ENCODE measurements at places on chromosomes 6 and 20. TPM values are rescaled to one million over a fixed set of nuclear protein-coding genes. Genes with fewer than 3 reads are reported as not detected.
A peak's percentile ranks its signal among the peaks of the same experiment; 100 is the strongest.

DNA sequence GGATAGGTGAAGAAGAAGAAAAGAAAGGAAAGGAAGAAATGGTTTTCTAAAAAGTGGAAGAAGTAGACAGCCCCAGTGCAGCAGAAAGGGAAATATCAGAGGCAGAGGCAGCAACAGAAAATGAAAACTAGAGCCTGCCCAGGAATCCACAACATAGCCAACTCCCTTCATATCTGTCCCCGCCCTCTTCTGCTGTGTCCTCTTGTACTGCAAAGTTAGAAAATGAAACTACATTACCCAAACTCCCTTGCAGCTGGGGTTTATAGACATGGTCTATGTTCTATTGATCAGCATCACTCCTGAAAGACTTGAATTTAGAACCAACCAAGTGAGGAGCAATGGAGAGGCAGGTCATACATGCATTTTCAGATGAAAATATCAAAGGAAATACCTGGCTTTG is 200.5 kb upstream of the PHACTR1 start:
- no peaks in the 10 kb centered on the region for H3K36me3 ChIP-seq
- no peaks in the 10 kb centered on the region for H3K27me3 ChIP-seq
- no peak overlapping the region for H3K4me3 ChIP-seq
- DNase-seq = peak; percentile 78

- no peak overlapping the region for H3K4me3 ChIP-seq
- no peaks in the 10 kb centered on the region for H3K27me3 ChIP-seq
- DNase-seq = no peak
- H3K4me1 ChIP-seq = no peaks in the 10 kb centered on the region
- H3K36me3 ChIP-seq = no peaks in the 10 kb centered on the region
- no peak overlapping the region for H3K27ac ChIP-seq
These were observed 307.4 kb downstream of the TRDN start for GRCh38 chr6:123329337-123329736.

ZGPAT gene
- polyA plus RNA-seq = 26.4 TPM

DNA sequence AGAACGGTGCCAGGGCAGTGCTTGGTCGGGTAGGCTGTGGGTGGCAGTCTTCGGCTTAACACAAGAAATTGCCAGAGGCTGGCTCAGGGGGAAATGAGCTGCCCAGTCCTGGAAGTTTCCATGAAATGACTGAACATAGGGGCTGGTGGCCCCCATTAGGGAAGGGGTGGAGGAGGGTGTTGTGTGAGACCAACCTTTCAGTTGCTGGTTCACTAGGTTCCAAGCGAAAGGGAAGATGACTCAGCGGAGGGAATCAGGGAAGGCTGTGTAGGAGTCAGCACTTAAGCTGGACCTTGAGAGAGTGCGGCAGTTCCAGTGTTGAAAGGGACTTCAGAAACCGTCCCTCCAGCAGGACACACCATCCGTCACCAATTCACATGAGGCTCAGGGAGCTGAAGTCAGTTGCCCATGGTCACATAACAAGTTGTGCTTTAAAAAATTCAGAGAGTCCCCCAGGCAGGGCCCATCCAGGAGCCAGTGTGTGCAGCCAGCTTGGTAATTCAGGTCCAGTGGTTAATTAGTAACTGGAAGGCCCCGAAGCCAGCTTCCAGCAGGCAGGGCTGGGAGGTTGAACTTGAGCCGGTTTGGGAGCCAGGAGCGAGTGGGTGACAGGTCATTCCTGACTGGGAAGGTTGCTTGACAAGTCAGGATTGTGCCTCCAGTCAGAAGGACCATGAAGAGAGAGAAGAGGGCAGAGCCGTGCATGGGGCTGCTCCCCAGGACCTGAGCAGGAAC is at the start of gene SGK2:
TSS of gene SGK2 (plus strand) at position 616 of the 735 bp plus-strand sequence. CDS start 7,469 bp downstream, outside the sequence.
- H3K4me1 ChIP-seq = no peaks in the 10 kb centered on the region
- peak within 1 kb of the TSS; percentile 59 for H3K4me3 ChIP-seq
- H3K27ac ChIP-seq = peak within 1 kb of the TSS; percentile 91
- peaks cover 2% of the 10 kb centered on the region for H3K36me3 ChIP-seq
- peak; percentile 93 for DNase-seq

- H3K27me3 ChIP-seq = peaks cover 11% of the 10 kb centered on the region
- peak overlapping the region; percentile 24 for H3K4me3 ChIP-seq
- H3K36me3 ChIP-seq = no peaks in the 10 kb centered on the region
- H3K27ac ChIP-seq = no peak overlapping the region
- no peak for DNase-seq
- no peaks in the 10 kb centered on the region for H3K4me1 ChIP-seq
These were observed 395.1 kb downstream of the TFAP2B start for GRCh38 chr6:51213811-51214210.

DNA sequence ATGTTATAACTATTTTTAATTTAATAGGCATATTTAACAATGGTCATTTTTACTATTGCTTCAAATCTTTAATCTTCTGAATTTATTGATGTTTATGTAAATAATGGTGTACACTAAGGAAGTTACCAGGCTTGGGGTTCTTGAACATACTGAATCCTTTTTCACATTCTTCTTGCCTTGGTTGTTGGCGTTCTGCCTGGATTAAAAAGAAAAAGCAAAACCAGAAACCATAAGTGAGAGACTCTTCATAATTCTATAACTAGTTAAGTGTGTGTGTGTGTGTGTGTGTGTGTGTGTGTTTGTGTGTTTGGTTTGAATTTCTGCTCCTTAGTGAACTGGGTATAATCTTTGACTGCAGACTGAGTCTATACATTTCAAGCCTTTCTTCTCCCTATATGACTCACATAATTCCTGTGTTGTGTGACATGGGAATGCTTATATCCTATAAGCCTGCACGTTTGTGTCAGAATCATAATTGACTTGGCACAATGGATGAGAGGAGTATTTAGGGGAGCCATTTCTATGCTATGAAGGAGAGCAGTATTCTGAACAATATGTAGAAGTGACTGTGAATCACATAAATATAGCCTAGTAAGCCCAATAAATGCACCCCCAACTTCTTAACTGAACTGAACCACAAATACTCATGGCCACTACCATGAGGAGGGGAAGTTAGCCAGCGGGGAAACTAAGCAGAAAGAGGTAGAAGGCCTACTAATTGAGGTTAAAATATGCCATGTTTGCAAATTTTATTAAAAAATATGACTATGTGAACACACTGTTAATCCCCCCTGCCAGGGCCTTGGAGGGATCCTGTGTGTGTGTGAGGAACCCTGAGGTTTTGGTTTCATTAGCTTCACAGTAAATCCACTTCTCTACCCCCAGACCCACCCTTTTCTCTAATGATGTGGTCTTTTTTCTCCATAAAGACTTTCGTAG is 425.5 kb downstream of the BCKDHB start:
- DNase-seq = no peak
- H3K27ac ChIP-seq = no peak overlapping the region
- H3K36me3 ChIP-seq = no peaks in the 10 kb centered on the region
- peaks cover 7% of the 10 kb centered on the region for H3K4me1 ChIP-seq

DNA sequence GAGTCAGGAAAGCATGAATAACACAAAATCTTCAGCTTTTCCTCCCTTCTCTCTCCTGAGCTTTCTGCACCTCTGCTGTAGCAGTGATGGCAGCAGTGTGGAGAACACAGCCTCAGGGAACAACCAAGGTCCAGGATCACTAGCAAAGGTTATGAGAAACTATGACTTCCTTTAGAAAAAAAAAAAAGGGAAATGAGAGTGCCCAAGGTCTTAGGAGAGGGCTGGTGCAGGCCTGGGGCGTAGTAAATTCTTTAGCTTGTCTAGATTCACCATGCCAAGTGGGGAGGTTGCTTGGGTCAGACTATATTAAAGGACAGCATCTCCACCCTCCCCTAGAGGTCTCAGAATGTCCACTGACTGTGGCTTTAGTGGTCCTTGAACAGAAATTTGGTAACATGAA is 40.4 kb upstream of the POLR1H start:
- no peak overlapping the region for H3K27ac ChIP-seq
- no peak overlapping the region for H3K4me3 ChIP-seq
- H3K27me3 ChIP-seq = no peaks in the 10 kb centered on the region
- no peaks in the 10 kb centered on the region for H3K4me1 ChIP-seq
- H3K36me3 ChIP-seq = no peaks in the 10 kb centered on the region

DNA sequence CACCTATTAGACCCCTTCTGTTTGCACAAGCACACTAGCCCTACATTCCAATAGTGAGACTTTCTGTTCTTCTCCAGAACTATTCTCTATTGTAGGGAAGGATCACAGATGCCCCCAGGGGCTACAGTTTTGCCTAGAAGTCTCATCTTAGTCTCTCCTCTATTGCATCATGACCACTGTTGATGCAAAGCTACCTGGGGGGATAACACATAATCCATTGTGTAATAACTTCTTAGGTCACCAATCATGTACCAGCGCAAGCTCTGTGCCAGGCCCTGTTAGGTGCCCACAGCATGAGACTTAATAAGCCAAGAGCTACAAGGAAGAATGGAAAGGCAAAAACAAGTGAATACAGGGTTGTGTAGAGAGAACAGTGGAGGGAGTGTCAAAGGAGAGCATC is 98.1 kb upstream of the TNFAIP3 start:
- H3K27ac ChIP-seq = no peak overlapping the region
- H3K4me1 ChIP-seq = no peaks in the 10 kb centered on the region
- no peaks in the 10 kb centered on the region for H3K27me3 ChIP-seq
- no peak overlapping the region for H3K4me3 ChIP-seq

DNA sequence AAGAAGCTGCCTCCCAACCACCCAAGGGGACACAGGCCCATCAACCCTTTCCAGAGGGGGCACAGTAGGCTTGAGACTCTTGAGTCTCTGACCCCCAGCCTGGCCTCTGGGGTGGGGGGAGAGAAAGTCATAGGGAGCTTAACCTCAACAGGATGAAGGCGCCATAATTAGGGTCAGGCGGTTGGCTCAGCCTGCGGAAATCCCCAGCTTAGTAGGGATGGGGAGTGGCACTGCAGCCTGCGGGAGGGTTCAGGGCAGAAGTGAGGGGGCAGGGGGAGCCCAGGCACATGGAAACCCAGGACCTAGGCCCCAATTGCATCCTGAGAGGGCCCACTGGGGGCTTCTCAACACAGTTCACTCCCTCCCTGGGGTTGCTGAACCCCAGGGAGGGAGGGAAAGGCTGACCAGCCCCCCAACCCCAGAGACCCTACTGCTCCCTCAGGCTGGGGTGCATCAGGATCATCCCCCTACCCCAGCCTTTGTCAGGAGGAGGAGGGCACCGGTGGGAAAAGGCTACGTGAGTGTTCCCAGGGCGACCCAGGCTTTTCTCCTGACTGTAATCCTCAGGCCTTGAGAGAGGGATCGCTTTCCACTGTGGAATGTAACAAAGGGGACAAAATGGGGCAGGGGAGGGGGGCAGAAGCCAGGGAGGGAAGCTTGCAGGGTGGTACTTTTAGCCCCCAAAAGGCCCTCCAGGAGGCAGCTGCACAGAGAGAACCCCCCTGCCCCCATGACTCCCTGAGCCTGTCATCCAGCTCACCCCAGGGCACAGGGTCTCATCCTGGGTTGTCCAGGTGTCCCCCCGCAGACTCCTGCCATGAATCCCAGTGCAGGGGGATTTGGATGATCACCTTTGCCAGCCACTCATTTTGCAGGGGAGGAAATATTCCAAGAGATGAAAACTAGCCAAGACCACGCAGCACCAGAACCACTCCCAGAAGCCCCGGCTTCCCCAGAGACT is 46.4 kb downstream of the MRPL14 start:
- no peak for DNase-seq
- H3K4me1 ChIP-seq = peaks cover 4% of the 10 kb centered on the region
- no peak overlapping the region for H3K4me3 ChIP-seq
- no peaks in the 10 kb centered on the region for H3K36me3 ChIP-seq
- no peaks in the 10 kb centered on the region for H3K27me3 ChIP-seq

DNA sequence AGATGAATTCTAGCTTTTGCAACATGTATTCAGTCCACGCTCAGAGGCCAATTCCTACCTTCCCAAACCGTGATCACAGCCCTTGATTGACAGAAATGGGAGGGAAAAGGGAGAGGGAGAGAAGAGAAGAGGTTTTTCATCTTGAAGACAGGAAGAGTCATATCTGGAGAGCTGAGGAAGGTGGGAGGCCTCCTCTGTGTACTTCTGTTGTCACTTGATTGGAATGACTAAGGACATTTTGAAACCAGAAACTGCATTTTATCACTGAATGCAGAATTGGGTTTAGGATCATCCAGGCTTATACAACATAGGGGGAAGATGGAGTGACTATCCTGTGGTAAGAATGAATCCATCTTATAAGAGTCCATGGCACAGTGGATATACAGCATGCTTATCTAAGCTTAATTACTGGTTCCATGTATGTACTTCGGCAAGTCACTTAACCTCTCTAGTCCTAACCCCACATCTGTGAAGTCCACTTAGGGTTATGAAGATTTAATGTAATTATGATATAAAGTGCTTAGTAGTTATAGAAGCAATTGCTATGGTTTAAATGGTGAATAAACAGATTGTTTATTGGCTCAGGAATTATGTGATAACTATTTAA is 144.0 kb downstream of the BCKDHB start:
- no peak overlapping the region for H3K27ac ChIP-seq
- no peak for DNase-seq

- peak overlapping the region; percentile 26 for H3K4me3 ChIP-seq
- H3K27me3 ChIP-seq = no peaks in the 10 kb centered on the region
- no peak overlapping the region for H3K27ac ChIP-seq
- H3K36me3 ChIP-seq = no peaks in the 10 kb centered on the region
- DNase-seq = peak; percentile 74
These were observed 203.6 kb upstream of the GMDS start for GRCh38 chr6:2448826-2449571.

DNA sequence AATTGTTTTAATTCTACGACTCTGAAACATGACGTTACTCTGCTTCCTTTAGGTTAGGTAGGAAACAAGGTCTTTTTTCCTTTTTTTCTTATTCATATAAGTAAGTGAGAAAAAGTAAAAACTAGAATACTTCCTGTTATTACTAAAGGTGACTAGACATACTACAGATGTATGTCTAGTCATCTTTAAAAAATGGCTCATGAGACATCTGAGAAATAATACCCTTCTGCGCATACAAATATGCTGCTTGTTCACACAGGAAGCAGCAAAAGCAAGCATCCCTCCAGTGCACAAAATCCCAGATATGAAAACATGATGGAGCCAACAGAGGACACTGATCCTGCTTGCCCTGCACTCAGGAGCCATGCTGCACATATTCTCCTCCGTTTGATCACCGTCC is 699.1 kb downstream of the EPM2A start:
- H3K27ac ChIP-seq = no peak overlapping the region
- H3K36me3 ChIP-seq = no peaks in the 10 kb centered on the region
- H3K4me3 ChIP-seq = no peak overlapping the region

SLC17A1 gene
- 0.07 TPM for polyA plus RNA-seq

GRCh38 chr20:2775139-2775538 is 25.3 kb downstream of the CPXM1 start:
- no peaks in the 10 kb centered on the region for H3K36me3 ChIP-seq
- no peak overlapping the region for H3K27ac ChIP-seq
- peaks cover 4% of the 10 kb centered on the region for H3K27me3 ChIP-seq

STMND1 gene
- 0.06 TPM for polyA plus RNA-seq

All from small intestine (tissue), 16 donors.